ENCODE measurements at places on chromosomes 5 and 9.

DNA sequence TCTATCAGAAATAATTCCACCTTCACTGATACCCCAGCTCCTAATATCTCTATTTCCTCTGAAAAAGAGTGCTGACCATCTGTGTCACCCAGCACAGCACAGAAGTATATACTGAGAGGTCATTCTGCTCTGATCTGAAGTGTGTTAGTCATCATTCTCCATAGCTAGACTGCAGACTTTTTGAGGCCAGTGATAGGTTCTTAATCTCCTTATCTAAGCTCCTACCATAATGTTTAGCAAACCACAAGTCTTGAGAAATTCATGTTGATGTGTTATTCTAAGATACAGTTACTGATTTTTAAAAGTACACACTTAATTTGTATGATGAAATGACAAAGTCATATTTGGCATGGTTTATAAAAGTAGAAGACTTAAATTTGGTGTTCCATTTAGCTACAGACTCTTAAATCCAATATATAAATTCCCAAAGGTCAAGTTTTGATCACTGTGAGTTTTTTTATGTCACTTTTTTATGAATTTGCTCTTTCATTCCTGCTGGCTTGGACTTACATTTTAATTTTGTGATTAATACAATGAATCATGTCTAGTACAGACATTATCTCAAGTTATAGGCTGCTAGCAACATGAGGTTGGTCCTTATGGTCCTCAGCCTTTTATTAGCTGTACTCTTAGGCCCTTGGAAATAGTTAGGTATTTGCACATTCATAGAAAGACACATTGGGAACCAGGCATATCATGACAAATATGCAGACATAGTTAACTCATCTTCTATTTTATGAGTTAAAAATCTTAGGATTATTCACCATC lies 380.8 kb downstream of the EBF1 start:
- no peak for DNase-seq

GRCh38 chr9:87512311-87512710 lies 14.6 kb downstream of the DAPK1 start:
- DNase-seq, result no peak

GRCh38 chr5:145825751-145826180 lies 9.4 kb downstream of the PRELID2 start:
- DNase-seq, result peak; percentile 2

DNA sequence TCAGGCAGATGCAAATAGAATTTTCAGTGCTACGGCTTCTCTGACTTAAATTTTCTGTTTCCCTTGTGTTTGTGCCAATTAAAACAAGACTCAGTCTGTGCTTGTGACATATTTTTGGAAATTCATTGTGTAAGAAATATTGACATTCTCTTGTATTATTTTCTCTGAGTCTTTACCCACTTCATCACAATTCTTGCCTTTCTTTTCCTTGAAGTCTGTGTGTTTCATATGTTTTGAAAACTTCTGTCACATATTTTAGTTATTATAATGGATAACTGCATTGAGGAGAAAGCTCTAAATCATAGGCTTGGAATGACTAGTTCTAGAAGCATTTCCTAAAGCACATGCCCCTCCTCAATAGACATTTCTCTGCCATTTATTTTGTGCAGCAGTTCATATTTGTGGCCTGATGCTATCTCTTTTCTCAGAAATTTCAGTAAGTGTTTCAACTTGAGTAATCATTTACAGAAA lies 206.6 kb downstream of the PALM2AKAP2 start:
- no peak for DNase-seq

GRCh38 chr9:137301081-137301947 lies 757 bp downstream of the NRARP start:
- DNase-seq, result no peak

GRCh38 chr9:13750061-13750460 lies 470.6 kb upstream of the MPDZ start:
- no peak for DNase-seq

- DNase-seq, result no peak
Measured at GRCh38 chr5:65819905-65820240, 97.9 kb downstream of the NLN start.

- no peak for DNase-seq
Measured at GRCh38 chr5:73722231-73722630, 96.2 kb downstream of the ARHGEF28 start.
